ENCODE measurements at places on chromosomes 3 and 15. TPM values are rescaled to one million over a fixed set of nuclear protein-coding genes. Genes with fewer than 3 reads are reported as not detected.

Gene SLC28A1
- not detected for total RNA-seq

Gene NMB
- total RNA-seq = 9.8 TPM

- DNase-seq = no peak
These were observed 53.1 kb upstream of the ULK4 start for GRCh38 chr3:42014921-42015533.

DNA sequence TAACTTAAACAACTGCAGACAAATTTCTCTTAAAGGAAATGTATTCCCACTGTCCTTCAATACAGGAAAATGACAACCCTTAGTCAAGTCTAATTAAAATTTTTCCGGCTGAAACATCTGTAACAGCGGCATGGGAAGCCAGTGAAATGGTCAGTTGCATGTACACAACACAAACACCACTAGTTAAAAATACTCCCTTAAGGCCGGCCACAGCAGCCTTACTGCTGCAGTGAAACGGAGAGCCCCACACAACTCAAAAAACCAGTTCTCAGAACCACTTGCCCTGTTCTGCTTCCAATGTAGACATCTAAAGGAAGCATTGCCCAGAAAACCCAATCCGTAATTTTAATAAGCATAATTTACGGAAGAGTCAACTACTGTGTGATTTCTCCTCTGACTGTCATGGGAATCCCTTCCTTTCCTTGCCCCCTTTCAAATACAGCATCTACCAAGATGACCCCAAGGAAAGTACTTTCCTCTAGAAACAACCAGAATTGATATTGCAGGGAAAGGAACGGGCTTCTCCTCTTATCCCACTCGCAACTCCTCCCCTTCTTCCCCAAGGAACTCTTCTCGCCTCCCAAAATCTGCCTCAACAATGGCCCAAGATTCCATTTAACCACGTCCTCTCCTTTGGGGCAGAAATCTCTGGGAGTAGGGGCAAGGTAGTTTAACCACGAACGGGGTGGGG lies 1.6 kb downstream of the FBN1 start:
- DNase-seq = no peak

- no peak for DNase-seq
These were observed 112.4 kb upstream of the PFN2 start for GRCh38 chr3:150082898-150083654.
